ENCODE measurements at places on chromosomes 6 and 20. TPM values are rescaled to one million over a fixed set of nuclear protein-coding genes. Genes with fewer than 3 reads are reported as not detected.

Gene SLC13A3
- total RNA-seq, result 1.3 TPM

Gene SSTR4
- not detected for total RNA-seq

GRCh38 chr6:113326781-113327180, 530.4 kb upstream of the MARCKS start:
- no peaks in the 10 kb centered on the region for H3K36me3 ChIP-seq
- no peaks in the 10 kb centered on the region for H3K27me3 ChIP-seq
- DNase-seq, result no peak
- no peak overlapping the region for H3K27ac ChIP-seq
- no peak overlapping the region for H3K4me3 ChIP-seq
- H3K4me1 ChIP-seq, result no peaks in the 10 kb centered on the region

- H3K4me1 ChIP-seq, result peaks cover 5% of the 10 kb centered on the region
- no peak overlapping the region for H3K27ac ChIP-seq
- no peak overlapping the region for H3K4me3 ChIP-seq
- no peak for DNase-seq
Measured at GRCh38 chr6:43812850-43813578, 43.0 kb downstream of the VEGFA start.

DNA sequence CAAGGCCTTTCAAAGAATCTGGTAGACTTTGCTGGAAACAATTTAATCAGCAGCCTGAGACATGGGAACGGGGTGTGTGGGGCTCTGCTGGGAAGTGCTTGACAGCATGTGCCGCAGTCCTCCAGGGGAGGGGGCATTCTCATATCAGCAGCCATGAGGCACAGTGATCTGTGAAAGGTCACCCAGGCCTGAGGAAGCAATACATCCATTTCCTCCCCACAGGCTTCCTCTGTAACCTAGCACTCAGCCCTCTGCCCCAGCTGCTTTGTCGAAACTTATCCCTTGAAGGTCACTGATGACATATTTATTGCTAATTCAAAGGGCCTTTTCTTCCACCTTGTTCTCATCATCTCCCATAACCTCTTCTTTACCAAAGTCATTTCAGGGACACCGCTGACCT, 103.3 kb downstream of the TNFAIP3 start:
- no peak overlapping the region for H3K4me3 ChIP-seq
- DNase-seq, result no peak
- no peaks in the 10 kb centered on the region for H3K36me3 ChIP-seq
- peaks cover 7% of the 10 kb centered on the region for H3K27me3 ChIP-seq

Gene TLDC2
- not detected for total RNA-seq

DNA sequence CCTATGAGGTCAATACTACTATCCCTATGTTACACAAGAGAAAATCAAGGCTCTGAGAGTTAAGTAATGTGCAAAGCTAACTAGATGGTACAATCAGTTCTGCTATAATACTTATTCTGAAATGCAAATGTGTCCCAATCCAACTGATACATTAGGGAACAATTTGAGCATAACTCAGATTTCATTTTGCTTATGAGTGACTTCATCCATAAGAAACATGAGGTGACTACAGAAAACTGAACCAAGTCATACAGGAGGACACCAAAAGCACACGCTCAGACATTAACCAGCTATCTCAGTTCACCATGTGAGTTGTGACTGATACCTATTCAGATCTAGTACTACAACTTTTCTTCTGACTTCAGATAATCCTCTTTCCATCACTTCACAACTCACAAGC, 179.9 kb upstream of the RUNX2 start:
- no peak overlapping the region for H3K27ac ChIP-seq
- no peak for DNase-seq

Gene SENP6
- total RNA-seq, result 92.7 TPM

- no peaks in the 10 kb centered on the region for H3K4me1 ChIP-seq
- H3K4me3 ChIP-seq, result no peak overlapping the region
Measured at GRCh38 chr6:15948930-15949900, 179.7 kb upstream of the MYLIP start.

Gene HCRTR2
- not detected for total RNA-seq

Gene CYB5R4
- total RNA-seq, result 26.2 TPM

DNA sequence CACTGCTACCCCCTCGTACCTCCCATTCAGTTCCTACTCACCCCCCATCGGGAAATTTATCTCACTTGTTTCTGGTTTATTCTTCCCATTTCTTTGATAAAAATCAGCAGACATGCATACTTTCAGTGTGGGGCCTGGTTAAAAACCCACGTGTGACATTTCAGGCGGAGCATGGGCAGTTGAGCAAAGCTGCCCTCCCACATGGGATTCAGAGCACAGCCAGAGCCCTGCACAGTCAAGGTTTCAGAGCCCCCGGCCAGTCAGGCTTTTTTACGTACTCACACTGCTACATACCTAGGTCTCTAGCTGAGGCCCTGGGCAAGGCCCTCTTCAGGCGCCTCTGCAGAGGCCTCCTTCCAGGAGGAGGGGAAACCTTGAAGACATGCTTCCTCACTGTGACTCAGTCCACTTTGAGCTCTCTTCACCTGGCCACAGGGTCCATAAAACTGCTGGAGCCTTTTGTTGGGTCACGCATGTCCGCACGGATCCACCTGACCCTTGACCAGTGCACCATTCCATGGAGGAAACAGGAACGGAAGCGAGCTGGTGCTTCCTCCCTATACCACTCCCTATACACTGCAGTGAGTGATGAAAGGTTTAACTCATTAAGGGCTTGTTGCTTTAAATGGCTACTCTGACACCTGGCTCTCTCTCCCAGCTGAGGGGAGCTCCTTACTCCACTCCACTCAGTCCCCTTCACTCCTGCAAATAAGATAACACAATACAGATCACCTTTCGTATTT, 713.3 kb downstream of the PRKN start:
- no peak overlapping the region for H3K4me3 ChIP-seq
- H3K4me1 ChIP-seq, result no peaks in the 10 kb centered on the region
- no peak overlapping the region for H3K27ac ChIP-seq
- no peak for DNase-seq

Gene COMMD7
- total RNA-seq, result 23.5 TPM

Gene EYA2
- total RNA-seq, result not detected

- no peak overlapping the region for H3K27ac ChIP-seq
- peaks cover 26% of the 10 kb centered on the region for H3K4me1 ChIP-seq
- H3K36me3 ChIP-seq, result no peaks in the 10 kb centered on the region
- H3K4me3 ChIP-seq, result no peak overlapping the region
- no peaks in the 10 kb centered on the region for H3K27me3 ChIP-seq
Measured at GRCh38 chr6:25482996-25483395, 169.0 kb upstream of the SCGN start.

- no peak overlapping the region for H3K27ac ChIP-seq
- no peaks in the 10 kb centered on the region for H3K36me3 ChIP-seq
- no peaks in the 10 kb centered on the region for H3K4me1 ChIP-seq
- DNase-seq, result no peak
- no peaks in the 10 kb centered on the region for H3K27me3 ChIP-seq
Measured at GRCh38 chr20:52736507-52736906, 235.7 kb upstream of the TSHZ2 start.

- peaks cover 4% of the 10 kb centered on the region for H3K36me3 ChIP-seq
- no peak for DNase-seq
- H3K27ac ChIP-seq, result no peak overlapping the region
- no peaks in the 10 kb centered on the region for H3K4me1 ChIP-seq
Measured at GRCh38 chr6:109351231-109352130, 30.8 kb downstream of the CD164 start.

DNA sequence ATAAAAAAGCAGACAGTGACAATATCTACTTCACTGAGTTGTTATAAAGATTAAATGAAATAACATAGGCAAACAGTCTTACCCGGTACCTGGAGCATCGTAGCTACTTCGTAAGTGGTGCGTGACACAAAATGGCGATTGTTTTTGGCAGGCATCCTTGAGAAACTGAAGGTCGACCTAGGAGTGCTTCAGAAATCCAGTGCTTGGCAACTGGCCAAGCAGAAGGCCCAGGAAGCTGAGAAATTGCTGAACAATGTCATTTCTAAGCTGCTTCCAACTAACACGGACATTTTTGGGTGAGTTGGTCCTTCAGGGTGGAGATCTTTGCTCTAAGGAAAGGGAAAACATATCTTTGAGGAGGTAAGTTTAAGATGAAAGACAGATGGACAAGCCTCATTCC, 4.8 kb downstream of the BPIFA2 start:
- DNase-seq, result peak; percentile 9
- no peaks in the 10 kb centered on the region for H3K36me3 ChIP-seq
- no peaks in the 10 kb centered on the region for H3K4me1 ChIP-seq
- H3K27ac ChIP-seq, result no peak overlapping the region

- no peak overlapping the region for H3K27ac ChIP-seq
- H3K4me1 ChIP-seq, result no peaks in the 10 kb centered on the region
- no peak overlapping the region for H3K4me3 ChIP-seq
- H3K27me3 ChIP-seq, result no peaks in the 10 kb centered on the region
- no peak for DNase-seq
Measured at GRCh38 chr6:97423190-97423589, 140.2 kb upstream of the MMS22L start.

GRCh38 chr6:138465007-138465645, 34.2 kb downstream of the NHSL1 start:
- no peaks in the 10 kb centered on the region for H3K27me3 ChIP-seq
- no peak overlapping the region for H3K27ac ChIP-seq
- H3K4me3 ChIP-seq, result no peak overlapping the region
- no peaks in the 10 kb centered on the region for H3K4me1 ChIP-seq
- H3K36me3 ChIP-seq, result no peaks in the 10 kb centered on the region
- peak; percentile 25 for DNase-seq

- no peaks in the 10 kb centered on the region for H3K4me1 ChIP-seq
- H3K4me3 ChIP-seq, result no peak overlapping the region
- no peaks in the 10 kb centered on the region for H3K27me3 ChIP-seq
- H3K36me3 ChIP-seq, result no peaks in the 10 kb centered on the region
- DNase-seq, result no peak
Measured at GRCh38 chr6:107786709-107787588, 37.2 kb downstream of the SCML4 start.

DNA sequence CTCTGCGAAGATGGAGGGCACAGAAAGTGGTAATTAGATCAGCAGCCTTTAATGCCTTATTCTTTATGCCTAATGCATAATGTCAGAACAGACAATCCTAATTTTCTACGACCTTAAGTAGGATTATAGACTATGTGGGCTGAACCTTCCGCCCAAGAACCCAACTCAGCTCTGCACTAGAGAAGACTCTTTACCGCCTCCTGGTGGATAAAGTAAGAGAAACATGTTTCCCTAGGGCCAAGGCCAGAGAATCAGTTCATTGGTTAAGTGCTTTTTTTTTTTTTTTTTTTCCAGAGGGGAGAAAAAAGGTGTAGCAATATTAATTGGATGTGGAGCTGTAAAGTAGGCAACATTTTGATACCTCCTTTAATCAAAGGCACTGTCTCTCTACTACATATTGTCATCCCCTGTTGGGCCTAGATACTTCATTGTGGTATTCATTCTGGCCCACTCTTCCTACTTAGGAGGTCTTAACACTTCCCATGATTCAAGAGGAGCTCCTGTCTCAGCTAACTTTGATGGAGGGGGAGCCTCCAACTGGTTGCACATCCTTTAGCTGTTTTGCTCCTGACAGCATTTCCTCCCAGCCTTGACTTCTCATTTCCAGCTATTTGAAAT, 124.9 kb upstream of the NRN1 start:
- H3K27ac ChIP-seq, result no peak overlapping the region
- H3K4me3 ChIP-seq, result no peak overlapping the region
- no peaks in the 10 kb centered on the region for H3K27me3 ChIP-seq
- no peaks in the 10 kb centered on the region for H3K36me3 ChIP-seq
- no peaks in the 10 kb centered on the region for H3K4me1 ChIP-seq
- peak; percentile 71 for DNase-seq

GRCh38 chr20:7843613-7844012, 96.6 kb downstream of the HAO1 start:
- H3K27ac ChIP-seq, result no peak overlapping the region
- H3K4me3 ChIP-seq, result no peak overlapping the region
- no peak for DNase-seq
- H3K36me3 ChIP-seq, result no peaks in the 10 kb centered on the region

Gene EEF1A2
- total RNA-seq, result 13.7 TPM

GRCh38 chr6:110036408-110037302, 58.5 kb downstream of the GPR6 start:
- no peak for DNase-seq
- no peak overlapping the region for H3K4me3 ChIP-seq
- no peak overlapping the region for H3K27ac ChIP-seq
- no peaks in the 10 kb centered on the region for H3K36me3 ChIP-seq
- no peaks in the 10 kb centered on the region for H3K4me1 ChIP-seq

- H3K4me3 ChIP-seq, result no peak overlapping the region
- no peaks in the 10 kb centered on the region for H3K27me3 ChIP-seq
- no peaks in the 10 kb centered on the region for H3K36me3 ChIP-seq
- no peaks in the 10 kb centered on the region for H3K4me1 ChIP-seq
- H3K27ac ChIP-seq, result no peak overlapping the region
- DNase-seq, result no peak
Measured at GRCh38 chr20:14709439-14709838, 372.0 kb upstream of the FLRT3 start.

Gene DPPA5
- total RNA-seq, result not detected

GRCh38 chr6:133499662-133500061, 258.5 kb downstream of the EYA4 start:
- no peak overlapping the region for H3K4me3 ChIP-seq
- no peaks in the 10 kb centered on the region for H3K27me3 ChIP-seq
- H3K27ac ChIP-seq, result no peak overlapping the region
- no peak for DNase-seq
- H3K4me1 ChIP-seq, result peaks cover 31% of the 10 kb centered on the region

DNA sequence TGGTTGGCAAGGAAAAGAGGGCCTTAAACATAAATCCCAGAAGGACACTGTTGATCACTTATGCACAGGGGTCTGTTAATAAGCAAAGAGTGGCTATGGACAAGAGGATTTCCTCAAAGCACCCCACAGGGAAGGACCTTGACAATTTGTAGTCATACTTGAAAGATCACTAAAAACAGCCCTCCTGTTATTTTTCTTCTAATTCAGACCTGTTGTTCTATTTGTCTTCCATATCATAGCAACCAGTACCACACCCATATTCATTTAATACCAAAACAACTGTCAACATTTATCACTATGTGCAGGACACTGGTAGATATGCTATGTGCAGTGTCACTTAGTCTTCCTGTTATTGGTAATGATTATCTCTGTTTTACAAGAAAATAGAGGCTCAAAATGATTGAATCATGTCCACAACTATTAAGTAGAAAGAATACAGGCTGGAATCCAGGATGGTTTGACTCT, 3.2 kb upstream of the DYNLRB1 start:
- H3K4me3 ChIP-seq, result no peak overlapping the region
- no peaks in the 10 kb centered on the region for H3K27me3 ChIP-seq
- DNase-seq, result no peak
- H3K4me1 ChIP-seq, result peaks cover 3% of the 10 kb centered on the region

Gene NRSN1
- total RNA-seq, result not detected

DNA sequence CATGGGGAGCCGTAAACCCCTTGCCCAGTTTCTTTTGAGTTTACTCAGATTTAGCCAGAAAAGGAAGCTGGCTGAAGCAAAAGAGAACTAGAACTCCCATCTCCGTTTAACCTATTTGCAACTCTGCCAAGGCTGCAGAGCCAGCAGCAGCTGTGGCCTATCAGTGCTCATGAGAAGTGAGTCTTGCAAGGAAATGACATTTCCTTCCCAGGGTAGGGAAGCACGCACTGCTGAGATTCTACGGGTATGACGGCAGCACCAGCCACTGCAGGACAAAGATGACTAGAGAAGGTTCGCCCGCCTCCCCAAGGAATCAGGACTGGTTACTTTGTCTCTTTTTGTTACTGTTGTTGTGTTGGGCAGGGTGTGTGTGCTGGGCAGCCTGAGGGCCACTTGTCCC, 47.6 kb downstream of the PPP1R3G start:
- DNase-seq, result peak; percentile 54
- no peak overlapping the region for H3K27ac ChIP-seq
- no peaks in the 10 kb centered on the region for H3K27me3 ChIP-seq

Gene POU3F2
- 25.5 TPM for total RNA-seq

- no peaks in the 10 kb centered on the region for H3K4me1 ChIP-seq
- no peak overlapping the region for H3K27ac ChIP-seq
- H3K36me3 ChIP-seq, result peaks cover 47% of the 10 kb centered on the region
- H3K27me3 ChIP-seq, result no peaks in the 10 kb centered on the region
- no peak overlapping the region for H3K4me3 ChIP-seq
Measured at GRCh38 chr20:46375771-46376170, 30.6 kb downstream of the ELMO2 start.
